HCT116 (cell line): ENCODE measurements at places on chromosomes 4 and X.

- no peak for DNase-seq
Measured at GRCh38 chrX:137848266-137848905, 282.5 kb downstream of the ZIC3 start.

- no peak for DNase-seq
Measured at GRCh38 chr4:86974551-86974994, 39.8 kb downstream of the AFF1 start.

DNA sequence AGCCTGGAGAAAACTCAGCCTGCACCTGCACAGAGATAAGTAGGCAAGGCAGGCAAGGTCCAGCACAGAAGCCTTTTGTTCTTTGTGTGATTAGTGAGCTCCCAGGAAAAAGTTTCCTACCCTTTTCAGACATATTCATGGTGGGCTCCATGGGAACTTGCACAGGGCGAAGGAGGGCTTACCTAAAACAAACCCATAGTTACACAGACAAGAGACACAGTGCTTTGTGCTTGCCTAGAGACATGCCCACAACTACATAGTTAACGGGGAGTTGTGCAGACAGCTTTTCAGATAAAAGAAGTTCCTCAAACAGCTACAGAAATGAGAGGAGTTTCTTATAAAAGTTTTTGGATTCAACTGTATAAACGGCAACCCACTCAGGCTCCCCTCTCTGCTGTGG lies 180.5 kb downstream of the GLUD2 start:
- no peak for DNase-seq

DNA sequence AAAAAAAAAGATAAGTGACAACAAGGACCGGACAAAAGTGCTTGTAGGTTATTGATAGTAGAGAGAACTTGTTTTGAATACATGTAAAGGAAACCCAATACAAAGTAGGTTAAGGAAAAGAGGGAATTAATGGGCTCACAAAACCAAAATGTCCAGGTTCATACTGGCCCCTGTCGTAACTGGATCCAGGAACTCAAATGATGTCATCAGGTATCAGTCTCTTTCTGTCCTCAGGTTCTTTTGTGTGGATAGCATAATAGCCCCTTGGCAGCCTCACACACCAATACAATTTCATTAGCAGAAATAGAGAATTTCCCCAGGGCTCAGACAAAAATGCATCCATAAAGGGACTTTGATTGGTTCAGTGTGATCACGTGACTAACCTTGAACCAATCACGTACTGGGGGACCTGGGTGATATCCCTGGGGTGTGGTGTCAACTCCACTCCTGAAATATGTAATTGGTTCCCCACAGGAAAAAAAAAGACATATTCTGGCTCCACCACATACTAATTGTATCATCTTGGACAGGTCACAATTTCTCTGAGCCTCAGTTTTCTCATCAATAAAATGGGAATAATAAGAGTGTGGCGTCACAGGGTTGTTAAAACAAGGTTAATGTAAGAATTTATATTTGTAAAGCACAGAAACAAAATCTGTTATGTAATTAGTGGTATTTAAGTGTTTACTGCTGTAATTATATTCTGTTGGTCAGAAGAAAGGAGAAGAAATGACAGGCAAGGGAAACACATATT lies 174.8 kb downstream of the PDGFRA start:
- no peak for DNase-seq

DNA sequence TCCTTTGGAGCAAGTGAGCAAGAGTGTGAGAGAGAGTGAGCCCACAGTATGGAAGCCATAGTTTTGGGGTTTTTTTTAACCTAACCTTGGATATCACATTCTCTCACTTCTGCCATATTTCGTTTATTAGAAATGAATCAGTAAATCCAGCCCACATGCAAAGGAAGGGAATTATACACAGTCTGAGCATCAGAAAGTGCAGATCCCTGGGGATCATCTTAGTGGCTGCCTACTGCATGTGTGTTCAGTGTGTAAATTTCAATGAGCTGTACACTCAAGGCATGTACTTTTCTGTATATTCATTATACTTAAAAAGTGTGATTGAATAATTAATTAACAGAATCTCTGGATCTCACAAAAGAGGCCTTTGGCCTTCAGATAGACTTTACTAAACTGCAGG lies 133.8 kb upstream of the PRPS2 start:
- DNase-seq: no peak

- no peak for DNase-seq
Measured at GRCh38 chr4:186924723-186925122, 201.1 kb upstream of the FAT1 start.

- no peak for DNase-seq
Measured at GRCh38 chr4:184310171-184310567, 92.5 kb upstream of the ENPP6 start.

GRCh38 chrX:40099055-40099958 lies 1.5 kb upstream of the BCOR start:
- no peak for DNase-seq

DNA sequence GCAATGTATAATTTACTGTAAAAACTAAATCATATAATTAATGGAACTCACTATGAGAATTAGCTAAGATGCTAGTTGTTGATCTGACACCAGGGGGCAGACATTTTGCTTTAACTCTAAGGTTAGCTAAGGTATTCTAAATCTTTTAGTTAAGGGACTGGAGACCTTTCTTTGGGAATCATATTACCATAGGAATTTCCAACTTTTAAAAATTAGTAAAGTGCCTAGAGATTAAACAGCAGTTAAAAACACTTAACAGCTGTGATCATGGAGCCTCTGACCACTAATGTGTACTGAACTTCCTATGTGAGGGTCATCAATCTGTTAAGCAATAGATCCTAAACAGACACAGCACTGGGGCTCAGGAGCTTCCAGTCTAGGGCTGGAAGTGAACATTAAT lies 226.6 kb downstream of the NSUN7 start:
- peak; percentile 51 for DNase-seq

GRCh38 chr4:74531963-74532794 lies 87.2 kb downstream of the AREG start:
- DNase-seq: peak; percentile 92

- no peak for DNase-seq
Measured at GRCh38 chr4:181119186-181119585, 1124.0 kb upstream of the TENM3 start.

DNA sequence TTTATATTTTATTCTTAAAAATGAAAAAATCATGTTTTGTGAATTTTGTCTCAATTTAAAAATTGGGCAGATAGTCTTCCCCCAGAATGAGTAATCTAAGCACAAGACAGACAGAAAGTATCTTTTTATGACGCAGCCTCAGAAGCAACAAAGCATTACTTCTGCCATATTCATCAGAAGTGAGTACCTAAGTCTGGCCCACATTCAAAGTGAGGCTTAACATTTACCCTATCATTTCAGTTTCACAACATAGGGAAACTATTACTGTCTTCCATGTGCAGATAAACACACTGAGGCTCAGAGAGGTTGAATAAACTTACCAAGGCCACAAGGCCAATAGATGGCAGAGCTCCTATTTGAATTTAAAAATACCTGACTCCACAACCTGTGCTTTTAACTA lies 4.4 kb upstream of the PRDX4 start:
- DNase-seq: no peak

DNA sequence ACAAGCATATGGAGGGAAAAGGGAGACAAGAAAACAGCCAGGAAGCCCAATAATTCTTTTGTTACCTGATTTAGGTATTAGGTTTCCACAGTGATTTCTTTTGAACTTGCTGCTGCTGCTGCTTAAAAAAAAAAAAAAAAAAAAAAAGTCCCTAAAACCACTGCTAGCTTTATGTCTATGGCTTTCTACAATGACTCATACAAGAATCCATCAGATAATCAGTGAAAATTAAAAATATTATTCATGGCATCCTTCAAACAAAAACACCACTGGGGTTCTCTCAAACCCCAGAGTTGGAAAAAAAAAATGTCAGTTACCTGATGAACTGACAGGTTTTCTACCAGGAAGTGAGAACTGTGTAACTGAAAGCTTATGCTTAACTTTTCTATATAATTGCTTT lies 14.3 kb downstream of the EPHA5 start:
- no peak for DNase-seq

DNA sequence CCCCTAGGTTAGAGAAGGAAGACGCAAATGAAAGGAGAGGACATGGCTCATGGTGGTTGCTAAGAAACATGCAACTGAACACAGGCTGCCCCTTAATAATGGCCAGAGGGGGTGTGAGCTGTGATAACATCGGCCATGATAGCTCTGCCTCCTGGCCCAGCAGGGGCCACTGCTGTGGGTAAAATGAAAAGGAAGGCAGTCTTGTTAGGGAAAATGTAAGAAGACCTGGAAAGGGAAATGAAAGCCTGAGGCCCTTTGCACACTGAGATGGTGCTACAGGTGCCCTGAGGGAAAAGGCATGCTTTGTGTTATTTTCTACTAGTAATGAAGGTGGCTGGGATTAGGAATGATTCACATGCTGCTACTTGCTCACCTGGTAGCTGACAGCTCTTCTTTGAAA lies 123.6 kb upstream of the MID1 start:
- DNase-seq: no peak

DNA sequence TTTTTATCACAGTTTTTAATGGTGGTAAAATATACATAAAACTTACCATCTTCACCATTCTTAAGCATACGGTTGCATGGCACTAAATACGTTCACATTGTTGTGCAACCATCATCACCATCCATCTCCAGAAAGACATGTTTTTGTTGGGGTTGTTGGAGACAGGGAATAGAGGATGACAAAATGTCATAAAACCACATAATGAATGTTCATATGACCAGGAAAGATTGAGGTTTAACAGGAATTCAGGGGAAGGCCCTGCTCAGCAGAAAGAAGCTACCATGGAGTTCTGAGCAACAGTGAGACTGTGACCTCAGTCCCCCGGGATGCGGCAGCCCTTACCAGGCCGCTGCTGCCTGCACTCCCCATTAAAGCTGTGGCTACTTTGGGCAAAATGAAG lies 63.9 kb upstream of the TRIM2 start:
- DNase-seq: no peak

- no peak for DNase-seq
Measured at GRCh38 chr4:58935332-58935731, 1825.1 kb upstream of the IGFBP7 start.

- DNase-seq: peak; percentile 32
Measured at GRCh38 chr4:20773144-20773997, 73.1 kb downstream of the PACRGL start.

DNA sequence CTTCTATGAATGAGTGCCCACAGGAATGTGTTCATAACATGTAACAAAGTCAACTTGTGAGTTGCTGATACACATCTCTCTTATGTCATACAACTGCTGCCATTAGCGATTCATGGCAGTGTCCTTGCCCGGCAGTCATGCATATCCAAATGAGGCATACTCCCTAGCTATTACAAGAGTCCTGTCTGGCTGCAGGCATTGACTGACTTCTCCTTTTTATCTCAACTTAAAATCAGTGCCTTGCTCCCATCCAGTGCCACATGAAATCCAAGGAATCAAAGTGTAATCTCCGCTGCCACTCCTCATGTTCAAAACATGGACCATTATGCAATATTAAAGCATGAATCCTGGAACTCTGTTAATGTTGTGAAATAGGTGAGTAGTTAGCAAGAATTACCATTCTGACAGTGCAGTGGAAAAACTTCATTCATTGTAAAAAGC lies 348.9 kb upstream of the FTHL17 start:
- DNase-seq: no peak

DNA sequence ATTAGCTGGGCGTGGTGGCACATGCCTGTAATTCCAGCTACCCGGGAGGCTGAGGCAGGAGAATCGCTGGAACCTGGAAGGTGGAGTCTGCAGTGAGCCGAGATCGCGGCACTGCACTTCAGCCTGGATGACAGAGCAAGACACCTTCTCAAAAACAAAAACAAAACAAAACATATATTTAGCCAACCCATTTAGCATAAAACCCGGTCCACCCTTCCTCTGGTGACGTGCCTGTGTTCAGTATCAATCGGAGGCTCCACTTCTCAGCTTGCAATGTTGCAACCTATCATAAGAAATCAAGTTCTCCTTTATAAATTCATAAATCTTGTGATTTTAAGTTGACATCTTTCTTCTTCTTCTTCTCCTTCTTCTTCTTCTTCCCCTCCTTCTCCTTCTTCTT lies 73.9 kb downstream of the SLC34A2 start:
- no peak for DNase-seq

DNA sequence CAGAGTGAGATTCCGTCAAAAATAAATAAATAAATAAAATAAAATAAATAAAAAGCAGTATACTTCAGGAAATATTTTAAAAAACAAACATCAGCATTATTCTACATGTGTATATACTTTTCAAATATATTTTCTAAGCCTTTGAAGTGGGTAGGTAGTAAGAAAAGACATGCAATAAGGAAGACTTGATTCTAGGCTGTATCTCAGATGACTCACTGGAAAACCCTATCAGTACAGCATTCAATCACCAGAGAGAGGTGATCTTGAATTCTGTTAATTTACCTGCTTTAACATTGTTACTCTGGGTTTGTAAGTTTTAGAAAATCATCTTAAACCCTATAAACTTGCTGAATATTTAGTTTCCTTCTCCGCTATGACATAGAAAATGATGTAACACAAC lies 106.6 kb upstream of the NAP1L5 start:
- DNase-seq: no peak

DNA sequence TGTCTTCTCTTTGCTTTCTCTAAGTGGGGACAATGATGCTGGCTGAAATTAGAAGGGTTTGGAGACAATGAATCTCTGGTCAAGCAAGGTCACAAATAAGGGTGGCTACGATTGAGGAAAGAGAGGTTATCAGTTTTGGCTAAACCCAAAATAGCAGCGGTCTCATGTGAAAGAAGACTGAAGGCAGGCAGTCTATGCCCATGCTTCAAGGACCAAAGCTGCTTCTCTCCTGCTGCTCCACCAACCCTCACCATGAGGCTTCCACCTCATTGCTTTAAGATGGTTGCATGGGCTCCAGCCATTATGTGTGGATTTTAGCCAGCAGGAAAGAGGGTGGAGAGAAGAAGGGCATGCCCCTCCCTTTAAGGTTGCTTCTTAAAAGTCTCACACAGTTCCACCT lies 114.1 kb upstream of the TRIM2 start:
- DNase-seq: no peak

- no peak for DNase-seq
Measured at GRCh38 chr4:62517716-62518115, 1317.6 kb downstream of the ADGRL3 start.

- no peak for DNase-seq
Measured at GRCh38 chr4:52853351-52853750, 8.8 kb upstream of the RASL11B start.

DNA sequence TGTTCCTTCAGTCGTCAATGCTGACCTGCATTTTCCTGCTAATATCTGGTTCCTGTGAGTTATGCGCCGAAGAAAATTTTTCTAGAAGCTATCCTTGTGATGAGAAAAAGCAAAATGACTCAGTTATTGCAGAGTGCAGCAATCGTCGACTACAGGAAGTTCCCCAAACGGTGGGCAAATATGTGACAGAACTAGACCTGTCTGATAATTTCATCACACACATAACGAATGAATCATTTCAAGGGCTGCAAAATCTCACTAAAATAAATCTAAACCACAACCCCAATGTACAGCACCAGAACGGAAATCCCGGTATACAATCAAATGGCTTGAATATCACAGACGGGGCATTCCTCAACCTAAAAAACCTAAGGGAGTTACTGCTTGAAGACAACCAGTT lies 12.6 kb downstream of the TLR8 start:
- no peak for DNase-seq
